NCI-H2029 treated with DMSO at 0.1 percent for 48 hours (cell line): ENCODE measurements at places on chromosomes 12 and 14.

DNA sequence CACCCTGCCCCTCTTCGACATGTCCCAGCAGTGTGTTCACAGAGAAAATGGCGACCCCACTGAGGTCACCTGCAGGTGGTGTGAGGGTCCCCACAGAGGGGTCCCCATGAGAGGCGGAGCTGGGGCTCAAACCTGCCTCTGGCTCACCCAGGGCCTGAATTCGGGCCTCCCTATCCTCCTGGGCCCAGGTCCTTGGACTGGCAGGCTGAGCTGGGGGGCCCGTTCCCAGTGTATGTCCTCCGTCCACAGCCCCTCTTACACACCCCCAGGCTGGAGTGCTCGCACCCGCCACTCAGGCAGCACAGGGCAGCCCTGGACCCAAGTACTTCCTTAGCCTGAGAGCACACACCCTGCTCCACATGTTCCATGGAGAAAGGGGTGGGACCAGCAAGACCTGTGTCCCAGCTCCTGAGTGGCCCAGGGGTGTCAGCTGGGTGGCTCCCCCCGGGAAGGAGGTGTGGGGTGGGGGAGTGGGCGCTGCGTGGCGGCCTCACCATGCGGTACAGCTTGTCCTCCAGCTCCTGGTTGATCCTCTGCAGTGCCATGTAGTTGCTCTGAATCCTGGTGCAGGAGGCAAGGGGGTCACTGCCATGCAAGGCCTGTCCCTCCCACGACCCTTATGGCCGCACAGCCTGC, 42.6 kb downstream of the BEGAIN start:
- DNase-seq, result no peak

DNA sequence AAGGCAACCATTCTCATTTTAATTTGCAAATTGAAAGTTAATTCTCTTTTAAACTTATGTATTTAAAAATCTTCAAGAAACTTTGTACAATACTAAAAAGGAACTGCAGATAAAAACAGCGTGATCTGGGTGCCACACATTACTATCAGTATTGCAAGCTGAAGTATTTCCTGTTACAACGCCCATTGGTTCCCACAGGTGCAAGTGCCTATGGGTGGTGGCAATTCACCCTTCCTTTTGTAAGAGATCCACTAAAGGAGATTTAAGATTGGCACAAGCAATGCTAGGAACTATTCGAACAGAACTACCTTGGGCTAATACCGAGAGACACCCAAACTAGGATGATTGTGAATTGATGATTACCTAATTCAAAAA, 13.2 kb downstream of the TAOK3 start:
- DNase-seq, result no peak

- DNase-seq, result no peak
These were observed 59.9 kb downstream of the HSP90AA1 start for GRCh38 chr14:102026934-102027333.

- no peak for DNase-seq
These were observed 40.8 kb upstream of the MAX start for GRCh38 chr14:65142914-65143625.

- no peak for DNase-seq
These were observed 329.7 kb upstream of the ATP2B1 start for GRCh38 chr12:90038289-90038688.

DNA sequence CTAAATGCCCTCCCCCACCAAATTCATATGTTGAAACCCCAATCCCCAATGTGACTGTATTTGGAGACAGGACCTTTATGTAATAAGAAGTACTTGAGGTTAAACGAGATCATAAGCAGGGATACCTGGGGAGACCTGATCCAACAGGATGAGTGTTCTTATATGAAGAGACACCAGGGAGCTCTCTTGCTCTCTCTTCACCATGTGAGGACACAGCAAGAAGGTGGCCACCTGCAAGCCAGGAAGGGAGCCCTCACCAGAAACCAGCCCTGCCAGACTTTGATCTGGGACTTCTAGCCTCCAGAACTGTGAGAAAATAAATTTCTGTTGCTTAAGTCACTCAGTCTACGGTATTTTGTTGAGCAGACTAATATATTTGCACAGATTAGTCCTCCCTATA, 113.6 kb downstream of the NUAK1 start:
- no peak for DNase-seq

GRCh38 chr12:8661016-8661415, 1.6 kb downstream of the MFAP5 start:
- DNase-seq, result no peak

GRCh38 chr12:90978117-90978770, 23.3 kb upstream of the CCER1 start:
- DNase-seq, result peak; percentile 12

GRCh38 chr14:68806526-68807147, 13.8 kb upstream of the ZFP36L1 start:
- no peak for DNase-seq

- DNase-seq, result no peak
These were observed 13.2 kb downstream of the TRIP11 start for GRCh38 chr14:92026548-92027190.

DNA sequence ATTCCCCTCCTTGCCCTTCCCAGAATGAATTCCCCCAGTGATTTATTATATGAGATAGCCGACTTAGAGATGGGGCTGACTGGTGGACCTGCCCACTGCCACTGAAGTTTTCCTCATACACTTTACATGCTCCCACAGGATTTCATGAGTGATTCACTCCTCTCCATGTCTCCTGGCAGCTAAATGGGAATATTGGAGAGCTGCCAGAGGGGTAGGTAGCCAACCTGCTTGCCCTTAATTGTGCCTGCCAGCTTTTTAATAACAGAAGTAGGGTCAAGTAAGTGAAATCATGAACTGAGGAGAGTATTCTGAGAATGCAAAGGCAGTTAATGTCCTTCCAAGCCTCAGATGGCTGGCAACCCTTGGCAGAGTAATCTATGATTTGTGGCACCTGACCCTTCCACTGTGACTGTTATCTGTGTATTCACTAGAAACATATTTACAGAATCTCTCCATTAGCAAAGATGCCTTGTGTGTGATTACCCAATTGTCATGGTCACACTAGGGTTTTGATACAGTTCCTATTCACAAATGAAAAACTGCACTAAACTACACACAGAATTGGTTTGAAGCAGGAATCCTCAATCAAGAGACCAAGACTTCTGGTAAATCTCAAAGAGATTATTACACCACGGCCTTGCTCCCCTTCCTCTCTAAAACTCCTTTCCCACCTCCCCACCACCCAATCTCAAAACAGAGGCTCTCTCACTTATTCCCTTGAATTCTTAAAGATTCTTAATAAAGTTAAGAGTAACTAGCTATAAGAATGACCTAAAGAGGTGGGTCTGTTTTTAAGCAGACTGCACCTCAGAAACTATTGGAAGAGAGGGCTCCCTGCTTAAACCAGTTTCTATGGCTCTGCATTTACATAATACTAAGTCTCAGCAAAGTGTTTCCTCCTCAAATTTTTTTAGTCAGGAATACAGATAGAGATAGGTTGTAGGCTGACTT, 17.2 kb downstream of the NKX2-1 start:
- peak; percentile 99 for DNase-seq

DNA sequence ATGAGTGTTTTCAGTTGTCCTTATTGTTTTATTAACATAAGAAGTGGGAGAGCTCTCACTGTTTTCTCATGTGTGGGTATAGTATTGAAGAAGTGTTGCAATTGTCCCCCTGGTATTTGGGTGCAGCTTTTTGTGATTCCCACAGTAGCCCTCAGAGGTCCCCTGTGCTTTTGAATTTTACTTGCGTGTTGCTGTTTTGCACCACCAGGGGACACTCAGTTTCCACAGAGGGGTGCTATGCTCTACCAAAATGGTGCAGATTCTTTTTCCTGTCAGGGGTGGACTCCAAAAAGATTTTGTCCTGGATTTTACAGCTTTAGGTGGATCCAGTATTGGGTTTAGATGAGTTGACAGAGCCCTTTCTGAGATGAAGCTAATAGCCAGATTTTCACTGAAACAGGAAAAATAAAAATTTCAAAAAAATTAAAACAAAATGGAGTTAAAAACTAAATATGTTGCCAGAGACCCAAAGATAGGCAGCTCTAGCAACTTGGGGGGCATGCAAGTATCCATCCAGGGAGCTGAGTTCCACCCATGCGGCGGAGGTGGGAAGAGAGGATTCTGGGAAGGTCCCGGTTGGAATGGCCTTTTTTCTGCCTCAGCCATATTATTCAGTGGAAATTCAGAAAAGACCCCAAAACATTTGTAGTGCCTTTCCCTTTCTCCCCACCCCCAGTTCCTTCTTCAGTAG, 50.2 kb downstream of the TTLL5 start:
- no peak for DNase-seq

DNA sequence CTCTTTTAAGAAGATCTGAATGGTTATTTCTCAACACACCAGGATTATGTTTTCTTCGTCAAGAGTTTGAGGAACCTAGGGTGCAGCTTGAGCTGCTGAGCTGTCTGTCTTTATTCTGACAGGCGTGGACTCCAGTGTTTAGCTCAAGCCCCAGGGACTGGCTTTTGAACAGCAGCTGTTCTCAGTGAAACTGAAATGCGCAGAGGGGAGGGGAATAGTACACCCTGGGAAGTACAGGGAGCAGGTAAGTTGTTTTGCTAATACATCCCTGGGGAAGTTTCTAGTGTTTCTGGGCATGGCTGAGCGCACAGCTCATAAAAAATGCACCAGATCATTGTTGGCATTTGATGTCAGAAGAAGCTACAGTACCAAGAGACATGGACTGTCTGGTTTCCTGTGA, 659.8 kb downstream of the DIO2 start:
- DNase-seq, result no peak

GRCh38 chr14:103820908-103821307, 26.5 kb downstream of the PPP1R13B start:
- no peak for DNase-seq

DNA sequence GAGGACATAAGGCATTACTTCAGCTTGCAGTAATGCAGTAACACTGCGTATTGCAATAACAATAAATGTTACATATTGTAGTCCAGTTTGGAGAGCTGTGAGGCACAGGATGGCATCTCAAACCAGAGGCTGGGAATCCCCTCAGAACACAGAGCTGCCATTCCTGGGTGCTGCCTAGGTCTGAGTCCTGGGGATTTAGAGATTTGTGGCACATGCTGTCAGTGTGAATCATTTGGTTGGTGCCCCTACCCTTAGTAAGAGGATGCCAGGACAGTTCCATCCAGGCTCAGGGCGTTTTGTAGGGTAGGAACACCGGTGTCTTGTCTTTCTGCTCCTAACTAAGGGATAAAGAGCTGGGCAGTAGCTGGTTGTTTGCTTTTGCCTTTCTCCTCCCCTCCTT, 22.5 kb downstream of the ZFHX2 start:
- DNase-seq, result no peak

- no peak for DNase-seq
These were observed 30.5 kb downstream of the JDP2 start for GRCh38 chr14:75458305-75458704.

DNA sequence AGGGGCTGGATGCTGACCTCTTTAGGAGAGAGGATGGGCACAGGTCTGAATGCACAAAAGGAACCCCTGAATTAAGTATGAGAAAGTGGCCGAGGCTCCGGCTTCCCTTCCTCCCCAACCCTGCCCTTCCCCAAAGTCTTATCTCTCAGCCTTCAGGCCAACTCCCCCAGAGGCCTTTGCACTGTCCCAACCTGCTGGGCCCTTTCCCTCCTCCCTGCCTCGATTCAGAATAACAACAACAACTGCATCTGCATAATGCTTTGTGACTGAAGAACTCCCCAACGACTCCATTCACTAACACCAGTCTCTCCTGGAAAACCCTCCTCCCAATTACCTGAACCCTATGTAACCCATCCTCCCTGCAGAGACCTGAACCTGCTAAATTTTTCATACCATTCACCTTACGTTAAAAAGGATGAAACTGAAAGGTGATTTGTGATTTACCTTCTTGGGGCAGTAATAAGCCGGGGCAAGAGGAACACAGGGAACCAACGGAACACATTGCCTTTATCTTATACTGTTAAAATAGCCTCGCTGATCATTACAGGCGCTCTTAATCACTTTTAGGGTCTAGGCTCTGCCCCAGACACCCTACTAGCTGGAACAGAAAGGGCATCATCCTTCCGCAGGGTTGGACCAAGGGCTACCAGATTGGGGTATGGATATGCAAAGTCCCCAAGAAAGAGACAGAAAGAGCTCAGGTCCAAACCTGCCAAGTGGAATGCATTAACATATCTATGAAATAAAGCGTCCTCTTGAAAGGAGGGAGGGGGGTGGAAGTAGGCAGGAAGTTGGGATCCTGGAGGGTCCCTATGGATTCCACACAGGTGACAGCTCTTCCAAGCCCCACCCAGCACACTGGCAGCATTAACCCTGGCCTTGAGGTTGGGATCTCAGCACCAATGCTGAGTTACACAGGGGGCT, 24.2 kb upstream of the FOXN3 start:
- no peak for DNase-seq

DNA sequence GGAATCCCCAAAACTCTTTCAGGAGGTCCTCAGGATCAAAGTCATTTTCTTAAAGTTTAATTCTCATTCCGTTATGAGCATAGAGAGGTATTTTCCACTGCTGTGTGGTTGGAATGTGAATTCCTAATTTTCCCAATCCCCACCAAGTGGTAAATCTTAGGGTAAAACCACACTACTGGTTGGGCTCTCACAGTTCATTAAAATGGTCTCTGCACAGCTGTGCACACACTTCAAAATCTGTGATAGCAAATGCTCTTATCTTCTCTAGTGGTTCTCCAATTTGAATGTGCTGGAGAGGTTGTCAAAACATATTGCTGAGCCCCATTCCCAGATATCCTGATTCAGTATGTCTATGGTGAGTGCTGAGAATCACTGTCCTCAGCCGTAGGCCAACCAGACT, 189.1 kb downstream of the BMP4 start:
- DNase-seq, result peak; percentile 99

- DNase-seq, result no peak
These were observed 1.1 kb upstream of the GNB3 start for GRCh38 chr12:6839482-6840201.

- DNase-seq, result no peak
These were observed 1188.2 kb upstream of the TMEM132C start for GRCh38 chr12:127078577-127079350.

DNA sequence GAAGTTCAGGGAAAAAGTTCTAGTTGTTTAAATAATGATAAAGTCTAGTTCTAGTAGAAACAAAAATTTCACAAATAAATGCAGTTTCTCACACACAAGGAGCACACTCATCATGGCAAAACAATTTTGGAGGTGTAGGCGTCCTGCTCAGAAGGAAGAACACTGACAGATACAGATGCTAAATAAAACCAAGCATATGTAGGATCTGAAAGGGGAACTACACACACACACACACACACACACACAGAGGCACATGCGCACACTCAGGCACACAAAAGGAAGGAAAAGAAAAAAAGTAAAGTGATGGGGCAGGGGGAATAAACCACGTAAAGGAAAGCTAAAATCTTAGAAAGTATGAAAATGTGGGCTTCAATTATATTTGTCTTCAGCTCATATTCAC, 117.7 kb downstream of the SOX5 start:
- DNase-seq, result no peak

- no peak for DNase-seq
These were observed 12.9 kb downstream of the BRI3BP start for GRCh38 chr12:125006365-125006764.

- DNase-seq, result no peak
These were observed 199.5 kb upstream of the CAND1 start for GRCh38 chr12:67069451-67070306.

DNA sequence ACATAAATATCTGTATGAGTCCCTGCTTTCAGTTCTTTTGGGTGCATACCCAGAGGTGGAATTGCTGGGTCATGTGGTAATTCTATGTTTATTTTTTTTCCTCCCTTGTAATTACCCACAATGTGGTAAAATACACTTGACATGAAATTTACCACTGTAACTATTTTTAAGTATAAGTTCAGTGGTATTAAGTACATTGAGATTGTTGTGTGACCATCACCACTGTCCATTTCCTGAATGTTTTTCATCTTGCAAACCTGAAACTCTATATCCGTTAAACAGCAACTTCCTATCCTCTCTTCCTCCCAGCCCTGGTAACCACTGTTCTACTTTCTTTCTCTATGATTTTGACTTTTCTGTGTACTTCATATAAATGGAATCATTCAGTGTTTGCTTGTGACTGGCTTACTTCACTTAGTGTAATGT, 51.4 kb downstream of the BORCS5 start:
- DNase-seq, result no peak
